Glomerular endothelial cell (primary cell): ENCODE measurements at places on chromosomes 13 and 19. TPM values are rescaled to one million over a fixed set of nuclear protein-coding genes. Genes with fewer than 3 reads are reported as not detected.

The TDRD12 gene
- total RNA-seq: 0.23 and 0.29 TPM in 2 replicates

The OR7C1 gene
- not detected in 2 replicates for total RNA-seq

The ACTMAP gene
- total RNA-seq: 5.7 and 6.7 TPM in 2 replicates

The CLDN10 gene
- not detected in 2 replicates for total RNA-seq

The LPAR6 gene
- 10.2 and 18.7 TPM in 2 replicates for total RNA-seq

The SMIM24 gene
- total RNA-seq: not detected in 2 replicates

The ZNF792 gene
- 20.7 and 30.8 TPM in 2 replicates for total RNA-seq

The PEAK3 gene
- 0.05 TPM in 1 of 2 replicates, not detected in the other for total RNA-seq

The ZNF90 gene
- total RNA-seq: 0.87 and 1.8 TPM in 2 replicates

The ONECUT3 gene
- total RNA-seq: not detected in 2 replicates

The ACP4 gene
- total RNA-seq: not detected in 2 replicates
